ENCODE measurements at places on chromosomes 11 and 22. TPM values are rescaled to one million over a fixed set of nuclear protein-coding genes. Genes with fewer than 3 reads are reported as not detected.

The SHANK3 gene
- 2.7 TPM for total RNA-seq

The OR8D4 gene
- total RNA-seq, result 1.6 TPM

The DRD2 gene
- total RNA-seq, result 0.16 TPM

The CD6 gene
- total RNA-seq, result 3.0 TPM

The FOSL1 gene
- not detected for total RNA-seq

The SCUBE1 gene
- total RNA-seq, result 1.1 TPM
